Body of pancreas (tissue), 4 donors: ENCODE measurements at places on chromosomes 6 and 20.

DNA sequence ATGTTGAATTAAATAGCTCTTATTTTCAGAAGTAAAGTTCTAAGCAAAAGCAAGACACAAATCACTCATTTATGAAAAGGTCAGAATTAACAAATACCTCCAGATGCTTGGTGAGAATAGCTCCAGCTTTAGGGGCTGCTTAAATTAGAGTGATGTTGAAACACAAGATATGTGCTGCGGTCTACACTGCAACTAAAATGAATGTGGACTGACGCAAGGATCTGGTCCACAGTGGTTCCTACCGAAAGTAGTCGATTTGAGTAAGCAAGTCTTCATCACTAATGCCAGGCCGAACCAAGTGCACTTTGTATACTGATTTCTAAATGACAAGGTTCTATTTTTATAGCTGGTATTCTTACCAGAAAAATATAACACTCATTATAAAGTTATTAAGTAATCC is 96.3 kb downstream of the PRDM1 start:
- DNase-seq, result no peak

- DNase-seq, result peak; percentile 55
Measured at GRCh38 chr20:46022411-46023147, 6.4 kb upstream of the SLC12A5 start.

DNA sequence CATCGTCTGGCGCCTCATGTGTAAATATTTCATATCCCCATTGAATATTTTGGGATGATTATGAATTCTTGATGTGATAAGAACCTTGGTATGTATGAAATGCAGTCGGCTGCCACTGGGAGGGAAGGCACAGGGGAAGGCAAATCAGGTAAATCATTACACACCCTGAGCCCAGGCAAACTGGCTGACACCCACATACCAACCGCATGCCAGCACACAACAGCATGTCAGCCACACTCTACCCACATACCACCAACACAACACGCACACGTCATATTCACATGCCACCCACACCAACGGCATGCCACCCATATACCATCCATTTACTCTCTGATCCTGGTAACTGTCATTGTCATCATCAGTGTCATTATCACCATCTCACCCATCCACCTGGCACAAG is 28.3 kb upstream of the MDGA1 start:
- DNase-seq, result peak; percentile 50

GRCh38 chr20:54194724-54195438 is 13.0 kb upstream of the PFDN4 start:
- no peak for DNase-seq

GRCh38 chr20:46559685-46560440 is 9.4 kb upstream of the OCSTAMP start:
- no peak for DNase-seq

DNA sequence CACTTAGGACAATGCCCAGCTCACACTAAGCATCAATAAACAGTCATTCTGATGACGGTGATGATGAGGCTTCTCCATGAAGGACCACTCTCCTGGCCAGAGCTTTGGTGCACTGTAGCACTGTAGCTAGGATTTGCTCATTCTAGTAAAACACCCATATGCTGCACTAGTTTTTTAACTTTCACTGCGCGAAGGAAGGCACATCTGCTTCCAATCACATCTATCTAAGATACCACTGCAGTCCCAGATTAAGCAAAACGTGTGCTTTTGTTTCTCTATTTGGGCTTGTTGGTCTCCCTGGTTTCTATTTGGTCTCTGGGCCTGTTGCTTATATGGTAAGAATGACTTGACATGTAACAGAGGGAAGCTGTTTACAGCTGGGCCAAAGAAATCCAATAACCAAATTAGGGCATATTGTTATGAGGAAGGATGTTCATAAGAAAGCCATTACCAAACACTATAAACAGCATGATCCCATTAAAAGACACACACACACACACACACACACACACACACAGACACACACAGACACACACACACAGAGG is 62.4 kb downstream of the FAM229B start:
- DNase-seq, result no peak

- DNase-seq, result peak; percentile 29
Measured at GRCh38 chr6:138404666-138405337, 779 bp downstream of the HEBP2 start.

DNA sequence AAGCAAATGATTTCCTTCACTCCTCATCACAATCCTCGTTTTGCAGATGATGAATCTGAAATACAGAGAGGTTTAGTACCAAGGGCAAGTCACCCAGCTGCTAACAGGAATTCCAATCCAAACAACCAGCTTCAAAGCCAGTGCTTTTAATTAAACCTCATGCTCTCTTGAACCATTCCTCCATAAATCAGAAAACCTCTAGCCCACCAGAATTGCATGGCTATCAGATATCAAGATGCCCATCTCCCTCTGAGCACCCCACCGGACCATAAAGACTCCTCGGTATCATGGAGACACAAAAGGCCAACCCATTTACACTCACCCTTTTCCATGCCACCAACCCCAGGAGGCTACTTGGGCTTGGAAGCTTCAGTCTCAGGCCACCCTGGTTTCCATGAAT is 46.0 kb downstream of the TFAP2A start:
- DNase-seq, result no peak

- DNase-seq, result no peak
Measured at GRCh38 chr6:12750416-12750815, 33.8 kb downstream of the PHACTR1 start.

DNA sequence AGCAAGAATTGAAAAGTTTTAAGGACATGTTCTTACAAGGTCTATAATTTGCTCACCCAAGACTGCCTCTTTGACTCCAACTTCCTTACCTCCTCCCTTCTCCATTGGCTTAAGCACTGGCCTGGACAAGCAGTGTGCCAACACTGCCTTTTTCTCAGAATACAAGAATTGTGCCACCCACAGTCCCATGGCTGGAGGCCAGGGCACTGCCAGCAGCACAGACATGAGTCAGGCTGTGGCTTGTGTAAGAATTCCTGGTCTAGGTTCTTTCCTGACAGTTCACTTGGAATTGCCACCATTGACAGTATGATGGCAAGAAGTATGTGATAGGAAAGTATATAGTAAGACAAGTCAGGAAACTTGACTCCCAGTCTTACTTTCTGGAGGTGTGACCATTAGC is 202.7 kb upstream of the MARCKS start:
- peak; percentile 97 for DNase-seq

DNA sequence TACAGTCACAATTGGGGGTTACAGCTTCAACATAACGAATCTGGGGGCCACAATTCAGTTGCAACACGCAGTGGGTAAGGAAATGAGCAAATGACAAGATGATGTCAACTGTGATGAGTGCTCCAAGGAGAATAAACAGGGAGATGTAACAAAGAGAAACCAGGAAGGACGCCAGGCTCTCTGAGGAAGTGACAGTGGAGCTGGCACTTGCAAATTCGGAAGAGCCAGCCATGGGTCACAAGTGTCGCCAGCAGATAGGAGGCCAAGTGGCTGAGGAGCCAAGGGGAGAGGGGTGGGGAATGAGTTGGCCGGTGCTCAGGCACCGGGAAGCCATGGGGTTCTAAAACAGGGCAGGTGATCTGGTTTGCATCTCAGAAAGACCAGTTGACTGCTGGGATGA is 136.4 kb downstream of the EYA2 start:
- DNase-seq, result no peak

DNA sequence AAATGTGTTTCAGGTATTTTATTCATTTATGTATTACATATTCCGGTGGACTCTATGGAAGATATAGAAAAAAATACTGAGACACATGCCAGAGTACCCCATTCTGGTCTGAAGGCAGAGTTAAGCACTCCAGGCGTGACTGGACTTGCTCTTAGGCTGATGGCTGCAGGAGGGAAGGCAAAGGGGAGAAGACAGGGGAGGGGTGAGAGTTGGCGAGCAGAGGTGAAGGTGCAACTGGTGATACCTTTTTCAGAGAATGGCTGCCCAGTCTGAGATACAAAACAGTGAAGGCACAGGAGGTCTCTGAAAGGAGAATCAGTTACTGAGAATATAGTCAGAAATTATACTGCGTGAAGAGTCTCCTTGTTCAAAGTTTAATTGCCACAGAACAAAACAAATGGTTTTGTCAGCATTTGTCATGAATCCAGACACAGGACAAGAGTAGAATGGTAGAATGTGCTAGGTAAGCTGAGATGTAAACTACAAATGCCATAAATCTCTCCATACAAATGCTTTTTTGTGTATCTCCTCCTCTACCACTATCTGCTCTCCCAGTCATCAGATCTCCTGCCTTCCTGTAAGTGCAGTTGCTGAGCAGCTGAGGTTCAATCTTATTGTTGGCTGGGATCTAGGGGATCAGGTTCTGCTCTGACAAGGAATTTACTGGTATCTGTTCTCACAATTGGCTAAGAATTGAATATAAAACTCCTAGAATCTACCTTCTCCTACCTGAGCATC is 104.2 kb upstream of the DST start:
- no peak for DNase-seq
